ENCODE measurements at places on chromosomes 16 and 17. TPM values are rescaled to one million over a fixed set of nuclear protein-coding genes. Genes with fewer than 3 reads are reported as not detected.

Gene TK1
- 164 TPM for total RNA-seq

GRCh38 chr16:81181013-81181720 is 57.3 kb upstream of the BCO1 start:
- DNase-seq, result no peak

GRCh38 chr16:57730771-57731730 is 4.5 kb upstream of the KATNB1 start:
- DNase-seq, result no peak

- DNase-seq, result no peak
Measured at GRCh38 chr17:67215991-67216421, 29.0 kb downstream of the HELZ start.

- DNase-seq, result peak; percentile 79
Measured at GRCh38 chr17:33750943-33751701, 458.0 kb upstream of the ASIC2 start.

GRCh38 chr17:10125531-10126275 is 72.7 kb downstream of the GAS7 start:
- DNase-seq, result no peak

DNA sequence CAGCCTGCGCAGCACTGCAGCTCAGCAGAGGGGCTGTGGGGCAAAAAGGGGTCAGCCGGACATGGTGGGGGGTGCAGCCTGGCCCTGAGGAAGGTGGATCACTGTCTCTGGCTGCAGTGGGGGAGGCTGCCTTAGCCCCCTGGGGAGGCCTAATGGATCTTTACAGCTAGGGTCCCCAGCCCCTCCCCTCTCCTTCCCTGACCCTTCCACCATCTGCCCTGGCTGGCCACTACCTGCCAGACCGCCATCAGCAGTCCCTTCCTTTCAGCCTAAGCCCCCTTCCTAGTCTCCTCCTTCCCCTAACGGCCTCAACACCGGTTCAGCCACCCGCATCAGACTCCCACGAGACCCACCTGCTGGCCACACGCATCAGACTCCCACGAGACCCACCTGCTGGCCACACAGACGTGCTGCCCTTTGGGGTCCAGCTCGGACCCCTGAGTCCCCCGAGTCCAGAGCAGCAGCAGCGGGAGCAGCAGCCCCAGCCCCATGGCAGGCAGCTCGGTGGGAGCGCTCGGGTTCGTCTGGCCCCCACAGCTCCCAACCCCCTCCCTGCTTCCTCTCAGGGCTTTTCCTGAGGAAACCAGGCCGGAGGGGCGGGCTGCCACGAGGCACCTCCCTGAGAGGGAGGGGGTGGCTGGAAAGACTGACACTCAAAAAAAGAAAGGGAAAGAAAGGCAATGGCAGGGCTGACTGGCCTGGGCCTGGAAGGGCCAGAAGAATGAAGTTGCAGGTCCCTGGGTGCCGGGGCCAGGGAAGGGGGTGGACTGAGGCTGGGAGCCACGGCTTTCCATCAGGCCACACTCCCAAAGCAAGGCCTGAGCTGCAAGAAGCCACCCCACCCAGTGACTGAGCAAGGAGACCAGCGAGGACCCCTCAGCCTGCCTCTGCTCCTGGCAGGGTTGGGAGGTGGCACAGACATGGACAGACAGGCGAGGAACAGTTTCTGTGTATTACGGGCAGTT is at the start of gene SCARF1:
SCARF1 (minus strand) TSS at position 526 of the 965 bp plus-strand sequence; CDS start at position 491, 35 bp downstream.
- no peak for DNase-seq

DNA sequence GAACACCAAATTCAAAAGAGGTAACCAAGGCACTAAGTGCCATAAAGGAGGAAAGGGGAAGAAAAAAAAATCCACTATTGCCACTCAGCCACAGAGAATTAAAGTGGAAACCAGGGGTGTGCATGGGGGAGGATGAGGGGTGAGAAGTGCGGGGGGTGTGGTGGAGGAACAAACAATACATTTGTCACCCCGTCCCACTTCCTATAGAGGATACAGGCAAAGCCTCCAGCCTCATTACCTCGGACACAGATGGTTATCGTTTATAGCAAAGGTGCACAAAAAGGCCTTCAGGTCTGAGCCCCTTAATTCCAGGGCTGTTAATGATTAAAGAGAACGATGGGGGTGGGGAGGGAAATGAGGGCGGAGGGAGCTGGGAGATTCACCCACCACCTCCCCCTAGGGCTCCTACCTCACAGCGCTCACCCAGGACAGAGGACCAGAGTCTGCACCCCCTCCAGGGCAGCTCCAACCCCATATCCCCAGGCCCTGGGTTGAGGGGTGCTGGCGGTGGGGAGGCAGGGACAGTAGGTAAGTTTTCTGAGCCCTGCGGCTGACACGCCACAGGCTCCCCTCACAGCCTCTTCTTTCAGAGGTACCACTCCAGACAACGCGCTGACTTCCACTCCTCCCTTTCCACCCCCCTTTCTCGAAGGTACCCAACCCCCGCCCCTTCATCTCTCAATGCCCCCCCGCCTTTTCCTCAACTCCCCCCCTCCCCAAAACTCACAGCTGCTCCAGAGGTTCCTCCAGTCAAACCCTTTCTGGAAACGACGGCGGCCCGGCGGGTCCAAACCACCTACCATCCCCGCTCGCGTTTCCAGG is 470 bp downstream of the DCUN1D3 start:
- DNase-seq, result no peak

Gene PEMT
- total RNA-seq, result 17.5 TPM

Gene LIG3
- total RNA-seq, result 54.4 TPM

- DNase-seq, result no peak
Measured at GRCh38 chr17:47162013-47162622, 27.0 kb downstream of the CDC27 start.

- no peak for DNase-seq
Measured at GRCh38 chr17:19770985-19771735, 23.1 kb upstream of the ALDH3A1 start.

- DNase-seq, result no peak
Measured at GRCh38 chr16:59113004-59113670, 379.0 kb upstream of the GOT2 start.

Gene TEX19
- not detected for total RNA-seq

- DNase-seq, result no peak
Measured at GRCh38 chr16:3610698-3611145, 684 bp downstream of the SLX4 start.

DNA sequence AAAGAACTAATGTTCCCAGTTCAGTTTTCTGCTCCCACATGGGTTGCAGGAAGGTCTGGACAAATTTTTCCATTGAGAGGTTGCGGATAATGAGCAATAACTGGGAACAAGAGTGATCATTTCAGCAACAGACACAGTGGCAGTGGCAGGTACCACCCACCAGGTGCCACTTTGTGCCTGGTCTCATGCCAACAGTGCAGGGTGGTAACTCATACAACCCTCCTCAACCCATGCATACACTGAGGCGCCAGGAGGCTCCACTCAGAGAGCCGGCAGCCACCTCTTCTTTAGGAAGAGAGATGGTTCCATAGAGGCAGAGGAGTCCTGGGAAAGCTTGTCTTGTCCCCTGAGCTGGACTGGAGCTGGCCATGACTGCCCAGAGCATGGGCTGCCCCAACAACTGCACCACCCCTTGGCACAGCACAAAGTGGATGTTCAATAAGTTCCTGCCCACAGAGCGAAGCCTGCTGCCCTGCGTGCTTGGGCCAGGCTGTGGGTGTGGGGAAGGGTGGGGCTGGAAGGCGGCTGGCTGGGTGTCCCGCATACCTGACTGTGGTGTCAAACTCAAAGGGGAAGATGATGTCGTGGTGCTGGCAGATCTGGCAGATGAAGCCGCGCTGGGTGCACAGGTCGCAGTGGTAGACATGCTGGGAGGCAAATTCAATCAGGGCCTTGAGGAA is 6.4 kb upstream of the ARHGAP27 start:
- DNase-seq, result no peak

- DNase-seq, result no peak
Measured at GRCh38 chr17:4949321-4950074, 1.2 kb upstream of the PFN1 start.

- no peak for DNase-seq
Measured at GRCh38 chr17:38749223-38750043, 1.3 kb upstream of the PCGF2 start.

DNA sequence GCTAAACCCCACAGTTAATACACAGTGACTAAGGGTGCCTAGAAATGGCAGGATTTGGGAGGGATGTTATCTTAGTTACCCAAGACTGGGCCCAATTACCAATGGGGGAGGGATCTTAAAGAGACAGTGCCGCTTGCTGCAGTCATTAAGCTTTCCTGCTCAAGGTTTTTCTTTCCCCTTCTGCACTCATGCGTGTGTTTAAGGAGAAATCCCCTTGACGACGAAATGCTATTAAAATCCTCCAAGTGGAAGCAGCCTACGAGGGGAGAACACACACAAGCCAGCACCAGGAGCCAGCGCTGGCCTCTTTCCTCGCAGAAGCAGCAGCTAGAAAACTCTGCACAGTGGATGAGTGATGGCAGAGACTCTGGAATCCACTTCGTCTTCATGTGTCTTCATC is 22.0 kb downstream of the SALL1 start:
- DNase-seq, result no peak

GRCh38 chr17:48215583-48216139 is 108.1 kb downstream of the SNX11 start:
- no peak for DNase-seq

GRCh38 chr16:77905374-77905920 is 116.9 kb upstream of the CLEC3A start:
- DNase-seq, result no peak

Gene METTL26
- 92.6 TPM for total RNA-seq

GRCh38 chr17:44144966-44145739 is 3.4 kb downstream of the HROB start:
- no peak for DNase-seq

Gene PABPN1L
- not detected for total RNA-seq

DNA sequence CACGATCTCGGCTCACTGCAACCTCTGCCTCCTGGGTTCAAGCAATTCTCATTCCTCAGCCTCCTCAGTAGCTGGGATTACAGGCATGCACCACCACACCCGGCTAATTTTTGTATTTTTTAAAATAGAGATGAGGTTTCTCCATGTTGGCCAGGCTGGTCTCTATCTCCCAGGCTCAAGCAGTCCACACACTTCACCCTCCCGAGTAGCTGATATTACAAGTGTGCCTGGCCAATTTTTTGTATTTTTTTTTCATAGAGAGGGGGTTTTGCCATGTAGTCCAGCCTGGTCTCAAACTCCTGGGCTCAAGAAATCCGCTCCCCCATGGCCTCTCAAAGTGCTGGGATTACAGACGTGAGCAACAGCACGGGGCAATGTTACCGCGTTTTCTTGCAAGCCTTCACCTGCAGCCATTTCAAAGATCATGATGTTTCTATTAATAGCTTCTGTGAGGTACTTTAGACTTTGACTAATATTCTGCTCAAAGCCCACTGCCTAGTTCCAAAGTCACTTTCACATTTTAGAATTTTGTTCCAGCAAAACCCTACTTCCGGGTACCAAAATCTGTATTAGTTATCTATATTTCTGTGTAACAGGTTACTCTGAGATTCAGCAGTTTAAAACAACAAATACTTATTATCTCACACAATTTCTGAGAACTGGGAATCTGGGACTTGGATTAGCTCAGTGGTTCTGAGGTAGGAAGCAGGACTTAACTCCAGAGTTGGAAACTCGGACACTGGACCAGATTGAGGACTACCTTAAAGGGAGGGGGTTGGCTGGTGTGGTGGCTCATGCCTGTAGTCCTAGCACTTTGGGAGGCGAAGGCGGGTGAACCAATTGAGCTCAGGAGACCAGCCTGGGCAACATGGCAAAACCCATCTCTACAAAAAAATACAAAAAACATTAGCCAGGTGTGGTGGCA is 12.0 kb upstream of the MED13 start:
- DNase-seq, result no peak

Gene ITGAD
- 0.23 TPM for total RNA-seq

Gene OR2C1
- total RNA-seq, result not detected

Gene KRT28
- total RNA-seq, result not detected

GRCh38 chr17:78448356-78448993 is 70.0 kb downstream of the PGS1 start:
- DNase-seq, result no peak

Gene C17orf113
- 0.23 TPM for total RNA-seq

DNA sequence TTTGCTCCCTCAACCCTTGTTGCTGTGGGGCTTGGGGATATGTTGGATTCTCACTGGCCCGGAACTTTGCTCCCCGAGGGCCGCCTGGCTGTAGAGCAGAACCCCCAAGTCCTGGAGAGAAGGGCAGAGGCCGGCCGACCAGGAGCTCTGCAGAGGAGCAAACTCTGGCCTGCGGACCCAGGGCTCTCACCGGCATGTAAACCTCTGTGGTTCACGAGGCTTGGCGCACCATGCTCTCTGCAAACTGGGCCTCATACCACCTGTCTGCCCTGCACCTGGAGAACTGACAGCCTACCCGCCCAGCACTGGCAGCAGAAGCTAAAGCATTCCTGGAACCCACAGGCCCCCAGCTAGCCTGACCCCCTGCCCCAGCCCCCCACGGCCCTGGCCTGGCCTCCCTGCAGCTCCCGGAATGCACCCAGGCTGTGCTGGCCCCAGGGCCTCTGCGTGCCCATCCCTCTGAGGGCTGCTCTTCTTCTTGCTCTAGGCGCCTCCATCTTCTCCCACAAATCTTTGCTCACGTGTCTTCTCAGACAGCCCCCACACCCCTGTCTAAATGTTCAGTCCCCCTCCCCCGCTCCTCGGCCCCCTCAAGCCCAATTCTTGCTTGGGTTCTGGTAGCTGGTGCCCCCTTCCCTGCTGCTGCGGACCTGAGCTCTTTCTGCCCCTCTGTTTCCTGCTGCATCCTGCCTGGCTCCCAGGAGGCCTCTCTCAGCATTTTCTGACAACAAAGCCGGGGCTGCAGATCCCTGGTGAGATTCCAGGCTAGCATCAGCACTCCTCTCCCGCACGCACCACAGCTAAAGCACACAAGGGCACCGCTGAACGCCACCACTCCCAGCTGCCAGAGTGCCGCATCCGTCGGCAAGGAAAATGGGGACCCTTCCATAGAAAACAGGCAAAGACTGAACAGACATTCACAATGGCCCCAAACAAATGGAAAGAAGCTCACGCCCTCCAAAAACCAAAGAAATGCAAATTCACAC is 23.3 kb downstream of the ACTG1 start:
- no peak for DNase-seq

DNA sequence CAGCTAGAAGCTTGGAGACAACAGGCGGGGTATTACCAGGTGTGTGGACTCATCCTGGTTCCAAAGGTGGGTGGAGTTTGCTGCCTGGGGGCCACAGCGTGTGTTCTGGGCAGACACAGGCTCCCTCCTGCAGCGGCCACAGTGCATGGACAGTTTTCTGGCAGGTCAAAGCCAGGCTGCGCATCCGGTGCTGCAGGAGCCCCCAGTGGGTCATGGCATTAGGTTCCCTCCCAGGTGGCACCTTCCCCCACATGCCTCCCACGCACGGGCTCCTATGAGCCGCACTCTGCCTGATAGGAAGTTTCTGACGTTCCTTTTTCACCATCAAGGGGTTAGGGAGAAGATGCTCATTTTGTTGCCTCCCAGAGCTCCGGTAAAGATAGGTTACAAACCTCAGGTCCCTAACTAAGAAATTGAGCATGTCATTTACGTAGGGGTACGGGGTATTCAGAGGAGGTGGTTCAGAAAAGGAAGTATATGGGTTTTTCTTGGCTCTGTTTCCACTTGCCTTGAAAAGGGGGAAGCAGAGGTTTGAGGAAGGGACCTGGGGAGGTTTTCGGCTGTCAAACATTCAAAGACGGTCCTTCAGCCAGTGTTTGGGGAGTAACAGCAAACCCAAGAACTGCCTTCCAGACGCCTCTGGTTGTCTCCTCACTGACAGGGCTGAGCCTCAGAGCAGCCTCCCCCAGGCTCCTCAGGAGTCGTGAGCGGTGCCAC is 32.7 kb upstream of the NAT9 start:
- DNase-seq, result no peak

Gene TSPOAP1
- total RNA-seq, result 66.3 TPM

Gene SLC12A3
- total RNA-seq, result not detected

Gene TAC4
- not detected for total RNA-seq

Gene BFAR
- 65.0 TPM for total RNA-seq

- no peak for DNase-seq
Measured at GRCh38 chr16:19861133-19861532, 23.5 kb downstream of the GPRC5B start.

Measured in activated CD8-positive, alpha-beta memory T cell treated with anti-CD3 and anti-CD28 coated beads, Interleukin-2, amount 10 ng/mL, durations not matched to agents 7 days and 5 days (primary cell).